AG09319 (cell line): ENCODE measurements at places on chromosomes 5 and 9.

GRCh38 chr5:149938791-149939358 is 5.7 kb downstream of the PDE6A start:
- peak; percentile 37 for DNase-seq

GRCh38 chr5:72077390-72077789 is 29.9 kb upstream of the MAP1B start:
- DNase-seq, result no peak

- DNase-seq, result no peak
These were observed 26.0 kb downstream of the ZBTB43 start for GRCh38 chr9:126830827-126831226.

DNA sequence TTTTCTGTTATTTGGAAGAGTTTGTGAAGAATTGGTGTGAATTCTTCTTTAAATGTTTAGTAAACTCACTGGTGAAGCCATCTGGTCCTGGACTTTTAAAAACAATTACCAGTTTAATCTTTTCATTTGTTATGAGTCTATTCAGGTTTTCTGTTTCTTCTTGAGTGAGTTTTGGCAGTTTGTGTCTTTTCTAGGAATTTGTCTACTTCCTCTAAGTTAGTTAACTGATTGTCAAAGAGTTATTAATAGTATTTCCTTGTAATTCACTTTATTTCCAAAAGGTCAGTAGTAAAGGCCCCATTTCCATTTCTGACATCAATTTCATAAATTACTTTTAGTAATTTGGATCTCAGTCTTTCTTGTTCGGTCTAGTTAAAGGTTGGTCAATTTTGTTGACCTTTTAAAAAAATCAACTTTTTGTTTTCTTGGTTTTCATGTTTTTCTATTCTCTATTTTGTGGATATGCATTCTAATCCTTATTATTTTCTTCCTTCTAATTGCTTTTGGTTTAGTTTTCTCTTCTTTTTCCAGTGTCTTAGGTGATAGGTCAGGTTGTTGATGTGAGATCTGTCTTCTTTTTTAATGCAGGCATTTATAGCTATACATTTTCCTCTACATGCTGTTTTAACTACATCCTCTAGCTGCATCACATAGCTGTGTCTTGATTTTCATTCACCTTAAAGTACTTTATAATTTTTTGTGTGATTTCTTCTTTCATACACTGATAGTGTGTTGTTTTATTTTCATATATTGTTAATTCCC is 7.3 kb upstream of the SMIM3 start:
- DNase-seq, result no peak

GRCh38 chr5:1168796-1169195 is 32.6 kb upstream of the SLC6A19 start:
- DNase-seq, result no peak

DNA sequence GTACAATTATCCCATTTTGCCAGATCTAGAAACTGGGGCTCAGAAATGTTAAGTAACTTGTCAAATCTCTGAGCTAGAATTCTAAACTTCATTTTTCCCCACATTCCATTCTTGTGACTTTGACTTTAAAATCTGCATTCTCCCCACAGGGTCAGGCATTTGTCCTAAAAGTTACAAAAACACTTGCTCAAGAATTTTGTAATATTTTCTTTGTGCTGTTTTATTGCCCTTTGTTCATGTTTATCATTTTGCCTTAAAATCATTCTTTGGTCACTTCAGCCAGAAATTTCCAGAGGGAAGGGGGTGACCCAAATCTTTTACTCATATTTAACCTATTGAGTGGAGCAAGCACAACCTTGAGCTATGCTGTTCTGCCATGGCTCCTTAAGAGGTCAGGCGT is 120.1 kb upstream of the CCL21 start:
- DNase-seq, result no peak

- no peak for DNase-seq
These were observed 689.6 kb downstream of the TAF11L14 start for GRCh38 chr5:18323891-18324290.

DNA sequence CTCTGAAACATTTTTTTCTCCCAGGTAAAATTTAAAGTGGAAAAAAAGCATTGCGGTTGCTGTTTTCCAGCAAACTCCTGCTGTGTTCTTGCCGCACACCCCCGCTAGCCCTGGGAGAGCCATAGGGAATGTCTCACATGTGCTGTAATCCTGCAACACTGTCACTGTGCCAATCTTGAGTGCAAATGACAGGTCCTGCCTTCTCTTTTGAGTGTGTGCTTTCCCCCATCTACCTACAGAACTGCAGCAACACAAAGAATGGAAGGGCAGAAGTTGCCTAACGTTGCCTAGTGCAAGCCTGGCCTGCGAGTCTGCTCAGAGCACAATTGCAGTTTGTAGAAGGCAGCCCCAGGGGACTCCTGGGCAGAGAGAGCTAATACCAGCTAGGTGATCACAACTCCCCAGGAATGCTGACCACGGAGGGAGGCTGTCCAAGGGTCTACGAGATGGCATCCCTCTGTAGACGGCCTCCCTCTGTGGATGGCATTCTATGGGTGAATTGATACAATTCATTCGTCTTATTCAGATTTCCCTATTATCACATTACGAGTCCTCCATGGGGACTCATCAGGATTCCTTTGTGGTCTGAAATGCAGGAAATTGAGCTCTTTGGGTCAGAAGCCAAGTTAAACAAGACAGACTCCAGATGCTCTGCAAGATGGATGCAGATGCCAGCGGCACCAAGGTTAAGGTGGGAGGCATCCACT is 172.6 kb upstream of the S1PR3 start:
- DNase-seq, result no peak

GRCh38 chr5:131957721-131958441 is 12.4 kb upstream of the MEIKIN start:
- no peak for DNase-seq

- no peak for DNase-seq
These were observed 318.8 kb downstream of the PIK3R1 start for GRCh38 chr5:68534131-68534940.

GRCh38 chr5:151243564-151243963 is 9.4 kb upstream of the GM2A start:
- DNase-seq, result no peak

DNA sequence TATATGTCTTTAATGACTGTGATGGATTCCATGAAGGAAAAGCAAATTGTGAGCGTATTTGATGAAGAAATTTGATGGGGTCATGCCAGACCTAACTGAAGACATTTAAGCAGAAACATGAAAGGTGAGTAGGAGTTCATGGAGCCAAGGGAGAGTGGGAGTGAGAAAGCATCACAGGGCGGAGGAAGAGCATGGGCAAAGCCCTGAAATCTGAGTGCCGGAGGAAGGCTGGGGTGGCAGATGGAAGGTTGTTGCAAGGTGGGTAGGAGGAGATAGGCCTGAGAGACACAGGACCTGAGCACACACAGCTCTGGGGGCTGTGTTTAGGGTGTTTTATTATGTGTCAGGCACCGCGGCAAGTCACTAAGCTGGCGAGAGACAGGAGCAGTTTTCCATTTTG is 100.3 kb upstream of the SPOCK1 start:
- DNase-seq, result no peak

DNA sequence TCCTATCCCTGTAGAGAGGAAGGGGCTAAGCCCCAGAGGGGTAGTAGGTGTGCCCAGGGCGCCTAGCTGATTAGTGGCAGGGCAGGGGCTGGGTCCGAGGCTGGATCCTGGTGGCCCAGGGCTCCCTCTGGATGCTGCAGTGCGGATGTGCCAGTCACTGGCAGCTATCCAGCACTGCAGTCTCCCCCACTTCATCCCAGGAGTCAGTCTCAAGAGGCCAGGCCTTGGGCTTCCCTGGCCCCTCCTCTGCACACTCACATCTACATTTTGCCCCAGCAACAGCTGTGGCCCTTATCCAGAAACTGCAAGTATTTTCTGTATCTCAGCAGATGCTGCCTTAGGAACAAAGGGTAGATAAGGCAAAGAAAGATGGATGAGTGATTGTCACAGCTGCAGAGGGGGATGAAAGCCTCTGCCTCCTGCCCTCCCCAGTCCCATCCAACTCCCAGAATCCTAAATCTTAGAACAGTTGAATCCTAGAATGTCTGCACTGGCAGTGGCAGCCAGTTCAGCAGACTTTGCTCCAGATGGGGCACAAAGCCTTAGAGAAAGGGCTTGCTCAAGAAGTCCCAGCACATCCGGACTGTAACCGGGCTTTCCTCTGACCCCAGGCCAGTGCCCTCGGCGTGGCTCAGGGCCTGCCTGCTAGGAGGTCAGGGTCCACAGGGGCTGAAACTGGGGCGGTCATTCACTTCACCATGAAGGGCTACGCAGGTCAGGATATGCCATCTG is 1.6 kb downstream of the ANXA6 start:
- DNase-seq, result no peak

GRCh38 chr9:16282216-16282615 is 588.3 kb downstream of the BNC2 start:
- peak; percentile 71 for DNase-seq

GRCh38 chr5:116359592-116359991 is 215.0 kb downstream of the SEMA6A start:
- DNase-seq, result no peak

DNA sequence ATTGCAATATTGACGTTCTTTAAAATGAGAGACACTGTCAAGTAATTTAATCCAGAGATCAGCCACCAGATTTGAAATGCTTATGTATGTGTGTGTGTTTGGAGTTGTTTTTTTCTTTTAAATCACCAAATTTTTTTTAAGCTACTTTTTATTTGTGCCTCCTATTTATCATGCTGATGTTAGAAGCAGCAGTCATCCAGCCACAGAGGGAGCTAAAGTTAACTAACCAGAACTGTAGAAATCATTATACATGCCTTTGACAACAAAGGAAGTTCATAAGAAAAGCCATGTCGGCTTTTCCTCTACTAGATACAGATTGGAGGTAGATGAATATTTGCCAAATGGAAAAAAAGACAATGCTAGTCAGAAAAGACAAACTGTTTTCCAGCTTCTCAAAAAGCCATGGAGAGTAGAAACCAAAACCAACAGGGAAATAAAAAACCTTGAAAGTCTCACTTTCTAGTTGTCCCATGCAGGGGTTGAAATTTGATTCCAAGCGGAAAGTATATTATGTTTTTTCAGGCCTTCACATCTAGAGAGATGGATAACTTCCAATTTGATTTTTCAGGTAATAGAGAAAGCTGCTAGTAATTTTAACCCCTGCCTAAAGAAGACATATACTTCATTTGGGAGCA is 4.5 kb downstream of the PURA start:
- DNase-seq, result no peak

DNA sequence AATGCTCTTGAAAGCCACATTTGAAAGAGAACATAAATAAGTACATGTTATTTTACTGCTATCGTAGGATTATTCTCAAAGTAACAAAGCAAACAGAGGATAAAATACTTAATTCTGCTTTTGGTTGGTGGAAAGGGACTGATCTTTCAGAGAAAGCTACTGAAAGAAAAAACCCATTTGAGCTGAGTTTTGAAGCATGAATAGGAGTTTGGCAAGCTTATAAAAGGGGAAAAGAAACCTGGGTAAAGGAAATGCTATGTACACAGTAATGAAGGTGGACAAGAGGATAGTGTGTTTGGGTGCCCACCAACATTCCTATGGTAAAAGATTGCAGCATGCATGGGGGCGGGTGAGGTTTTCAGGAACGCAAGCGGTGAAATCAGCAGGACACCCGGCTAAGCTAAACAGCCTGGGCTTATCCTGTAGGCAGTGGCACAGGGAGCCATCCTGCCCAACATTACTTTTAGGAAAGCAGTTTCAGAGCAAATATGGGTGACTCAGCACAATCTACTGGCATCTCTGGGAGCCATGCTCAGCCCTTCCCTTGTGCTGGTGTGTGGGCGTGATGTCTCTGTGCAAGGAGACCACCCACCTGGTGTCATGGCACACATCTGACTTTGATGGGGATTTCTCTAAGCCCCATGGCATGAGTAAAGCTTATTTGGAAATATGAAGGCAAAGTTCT is 673.9 kb upstream of the KLF4 start:
- DNase-seq, result no peak

DNA sequence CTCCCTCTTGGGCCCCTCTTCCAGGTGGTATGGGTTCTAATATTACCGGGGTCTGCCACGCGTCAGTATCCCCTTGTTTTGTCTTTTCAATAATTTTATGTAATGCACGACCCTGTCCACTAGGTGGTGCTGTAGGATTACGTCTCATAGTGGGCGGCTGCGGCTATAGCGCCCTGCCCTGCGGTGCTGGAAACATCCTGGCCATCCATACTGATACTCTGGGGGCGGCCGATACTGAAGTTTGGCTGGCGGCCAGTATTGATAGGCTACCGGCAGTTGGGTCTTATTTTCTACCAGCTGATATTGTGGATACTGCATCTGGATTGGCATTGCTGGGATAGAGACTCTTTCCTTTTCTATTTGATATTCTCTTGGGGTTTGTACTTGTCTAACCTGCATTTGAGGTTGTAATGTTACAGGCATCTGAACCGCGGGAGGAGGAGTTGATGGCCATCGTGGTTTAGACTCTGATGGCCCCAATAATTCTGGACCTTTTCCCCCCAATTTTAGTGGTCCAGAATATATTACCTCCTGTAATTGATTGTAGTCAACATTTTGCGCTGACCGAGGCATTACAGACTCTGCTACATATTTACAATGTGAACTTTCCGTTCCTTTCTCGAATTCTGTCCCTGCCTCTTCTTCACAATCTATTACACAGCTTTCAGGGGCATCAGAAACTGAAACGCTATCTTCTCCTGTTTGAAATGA is 3.3 kb upstream of the TMEM141 start:
- DNase-seq, result no peak

GRCh38 chr5:141839015-141839513 is 39.1 kb downstream of the PCDH1 start:
- no peak for DNase-seq

DNA sequence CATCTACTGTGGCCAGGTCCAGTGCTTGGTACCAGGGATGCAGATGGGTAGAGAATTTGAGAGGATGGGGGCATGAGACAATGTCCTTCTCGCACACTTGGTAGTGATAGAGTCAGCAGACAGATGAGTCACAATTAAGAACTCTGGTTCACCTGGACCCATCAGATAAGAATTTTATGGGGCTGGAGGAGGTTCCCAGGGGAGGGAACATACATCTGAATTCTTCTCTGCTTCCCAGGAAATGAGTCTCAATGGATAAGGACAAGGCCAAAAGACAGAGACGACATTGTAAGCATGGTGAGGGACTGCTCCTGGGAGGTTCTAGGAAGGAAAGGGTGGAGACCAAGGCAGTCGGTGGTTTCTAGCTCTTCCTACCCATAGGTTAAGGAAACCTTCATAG is 5.3 kb downstream of the SLC4A9 start:
- DNase-seq, result no peak

DNA sequence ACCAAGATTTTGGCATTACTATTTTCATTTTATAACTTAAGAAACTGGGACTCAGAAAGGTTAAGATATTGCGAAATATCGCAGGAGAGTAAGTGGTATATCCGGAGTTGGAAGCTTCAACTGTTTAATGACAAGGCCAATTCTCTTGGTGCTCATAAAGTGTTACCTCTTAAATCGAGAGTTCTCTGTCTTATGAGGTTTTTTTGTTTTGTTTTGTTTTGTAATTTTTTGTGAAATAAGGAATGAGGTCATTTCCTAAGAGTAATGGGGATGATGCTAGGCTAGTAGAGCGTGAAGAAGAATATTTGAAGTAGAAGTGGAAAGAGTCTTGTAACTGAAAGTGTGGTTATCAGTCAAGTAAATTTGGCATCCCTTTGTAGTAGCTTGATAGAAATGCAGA is 183.2 kb upstream of the DAB2 start:
- DNase-seq, result no peak
